ENCODE measurements at places on chromosomes 13 and 19.

GRCh38 chr19:289651-290371 is 1.4 kb downstream of the PLPP2 start:
- DNase-seq = peak; percentile 32

DNA sequence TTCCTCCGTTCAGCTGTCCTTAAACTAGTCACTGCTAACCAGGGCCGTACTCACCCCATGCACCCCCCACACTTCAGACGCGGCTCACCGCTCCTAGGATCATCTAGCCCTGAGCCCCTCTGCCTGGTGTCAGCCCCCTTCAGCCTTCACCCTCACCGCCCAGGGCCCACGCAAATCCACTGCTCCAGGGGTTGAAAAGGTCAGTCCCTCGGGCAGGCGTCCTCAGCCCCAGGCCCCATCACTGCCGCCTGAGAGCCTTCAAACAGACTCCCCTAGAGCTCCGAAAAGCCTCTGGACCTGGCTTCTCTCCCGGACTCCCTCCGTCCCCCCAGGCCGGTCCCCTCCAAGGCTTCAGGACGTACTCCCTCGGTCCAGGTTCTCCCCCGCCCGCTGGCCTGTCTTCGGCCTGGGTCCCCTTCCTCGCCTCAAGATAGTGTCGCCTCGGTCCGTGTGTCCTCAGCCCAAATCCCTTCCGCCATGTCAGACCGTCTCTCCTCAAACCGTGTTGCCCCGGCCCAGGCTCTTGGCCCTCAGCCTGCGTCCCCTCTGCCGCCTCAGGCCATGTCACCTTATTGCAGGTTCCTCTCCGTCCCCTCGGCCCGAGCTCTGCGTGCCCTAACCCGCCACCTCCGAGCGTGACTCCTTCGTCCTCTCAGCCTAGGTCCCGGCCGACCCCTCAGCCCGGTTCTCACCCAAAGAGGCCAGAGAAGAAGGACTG is 553 bp downstream of the NAPA start:
- DNase-seq = no peak

DNA sequence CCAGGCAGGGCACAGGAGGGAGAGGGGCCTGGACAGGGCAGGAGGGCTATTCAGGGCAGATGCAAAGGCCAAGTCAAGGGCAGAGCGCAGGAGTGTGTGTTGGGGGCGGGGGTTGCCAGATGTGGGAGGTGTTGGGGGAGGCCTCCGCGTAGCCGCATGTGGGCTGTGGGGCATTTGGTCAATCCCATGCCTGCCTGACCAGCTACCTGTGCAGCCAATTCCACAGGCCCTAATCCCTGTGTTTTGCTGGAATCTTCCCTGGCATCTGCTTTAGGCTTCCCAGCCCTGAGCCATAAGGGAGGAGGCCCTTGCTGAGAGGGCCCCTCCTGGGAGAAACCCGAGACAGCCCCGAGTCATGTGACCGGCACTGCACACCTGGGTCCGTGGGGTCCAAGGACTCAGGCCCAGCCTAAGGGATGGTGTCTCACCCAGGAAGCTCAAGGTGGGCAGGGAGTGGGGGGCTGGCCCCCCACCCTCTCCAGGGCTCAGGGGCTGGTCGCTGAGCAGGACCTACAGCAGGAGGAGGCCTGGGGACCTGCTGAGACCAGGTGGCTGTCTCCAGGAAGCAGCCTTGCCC is 20.3 kb downstream of the RFX1 start:
- no peak for DNase-seq

DNA sequence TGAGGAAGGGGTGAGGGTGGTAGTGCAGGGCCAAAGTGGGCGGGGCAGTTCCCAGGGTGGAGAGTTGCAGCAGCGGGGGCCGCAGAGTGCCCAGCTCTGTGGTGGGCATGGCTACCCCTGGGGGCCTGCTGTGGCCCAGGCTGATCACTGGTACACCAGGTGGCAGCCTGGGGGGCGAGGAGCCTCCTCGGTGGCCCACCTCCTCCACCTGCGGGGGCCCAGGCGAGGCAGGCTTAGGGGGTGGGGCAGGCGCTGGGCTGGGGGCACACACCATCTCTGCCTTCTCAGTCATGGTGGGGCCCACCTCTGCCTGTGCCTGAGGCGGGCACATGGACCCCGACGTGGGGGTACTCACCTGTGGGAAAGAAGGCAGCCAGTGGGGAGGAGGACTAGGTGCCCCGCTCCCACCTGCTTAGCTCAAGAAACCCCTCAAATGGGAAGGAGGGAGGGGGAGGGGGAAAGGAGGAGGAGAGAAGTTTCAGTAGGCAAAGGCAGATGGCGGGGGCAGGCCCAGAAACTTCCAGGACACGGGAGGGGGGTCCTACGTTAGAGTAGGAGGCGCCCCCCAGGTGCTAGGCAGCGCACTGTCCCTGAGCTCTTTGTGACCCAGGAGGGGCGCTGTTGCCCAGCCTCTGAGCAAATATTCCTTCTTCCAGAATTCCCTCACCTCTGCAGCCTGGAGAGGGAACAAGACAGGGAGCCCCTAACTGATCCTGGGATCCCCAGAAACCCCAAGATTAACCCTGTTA is 1.6 kb downstream of the LYL1 start:
- DNase-seq = no peak

GRCh38 chr13:30294004-30294403 is 13.3 kb downstream of the KATNAL1 start:
- DNase-seq = no peak

DNA sequence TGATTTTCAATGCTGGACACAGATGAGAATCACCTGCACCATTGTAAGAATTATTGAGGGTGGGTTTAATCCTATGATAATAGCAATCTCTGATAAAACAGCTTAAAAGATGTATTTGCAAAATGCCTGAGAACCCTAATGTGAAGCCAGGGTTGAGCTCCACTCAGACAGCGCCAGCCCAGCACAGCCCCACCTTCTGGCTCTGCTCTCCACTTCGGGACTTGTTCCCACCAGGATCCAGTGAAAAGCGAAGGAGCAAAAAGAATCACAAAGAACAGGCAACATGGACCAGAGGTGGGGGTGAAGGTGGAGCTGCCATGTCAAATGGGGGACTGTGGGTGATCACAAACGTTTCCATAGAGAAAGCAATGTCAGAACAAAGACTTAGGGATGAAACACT is 18.6 kb upstream of the ZNF816 start:
- DNase-seq = no peak

- DNase-seq = no peak
Measured at GRCh38 chr13:53254500-53254899, 225.9 kb downstream of the OLFM4 start.

DNA sequence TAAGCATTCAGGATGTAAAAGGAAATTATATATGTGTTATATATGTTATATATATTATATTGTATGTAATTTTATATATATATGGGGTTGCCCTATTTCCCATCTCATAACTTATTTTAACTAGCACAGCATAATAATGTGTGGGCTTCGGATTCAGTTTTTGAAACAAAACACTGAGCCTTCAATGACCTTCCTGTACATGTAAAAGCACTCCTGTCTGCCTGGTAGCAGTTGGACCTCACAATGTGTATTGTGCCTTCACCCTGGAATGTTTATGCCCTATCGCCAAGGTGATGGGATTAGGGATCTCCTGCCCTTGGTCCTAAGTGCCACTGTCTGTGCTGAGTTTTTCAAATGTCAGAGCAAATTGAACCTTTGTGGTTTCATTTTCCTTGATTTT is 968.8 kb downstream of the TUBA3C start:
- peak; percentile 37 for DNase-seq

Measured in activated naive CD4-positive, alpha-beta T cell treated with anti-CD3 and anti-CD28 coated beads, Interleukin-2, amount 50 U/mL, for 16 hours (primary cell).